SK-N-SH treated with all-trans-retinoic acid at 6 μM for 48 hours (cell line): ENCODE measurements at places on chromosomes 2 and 18.

DNA sequence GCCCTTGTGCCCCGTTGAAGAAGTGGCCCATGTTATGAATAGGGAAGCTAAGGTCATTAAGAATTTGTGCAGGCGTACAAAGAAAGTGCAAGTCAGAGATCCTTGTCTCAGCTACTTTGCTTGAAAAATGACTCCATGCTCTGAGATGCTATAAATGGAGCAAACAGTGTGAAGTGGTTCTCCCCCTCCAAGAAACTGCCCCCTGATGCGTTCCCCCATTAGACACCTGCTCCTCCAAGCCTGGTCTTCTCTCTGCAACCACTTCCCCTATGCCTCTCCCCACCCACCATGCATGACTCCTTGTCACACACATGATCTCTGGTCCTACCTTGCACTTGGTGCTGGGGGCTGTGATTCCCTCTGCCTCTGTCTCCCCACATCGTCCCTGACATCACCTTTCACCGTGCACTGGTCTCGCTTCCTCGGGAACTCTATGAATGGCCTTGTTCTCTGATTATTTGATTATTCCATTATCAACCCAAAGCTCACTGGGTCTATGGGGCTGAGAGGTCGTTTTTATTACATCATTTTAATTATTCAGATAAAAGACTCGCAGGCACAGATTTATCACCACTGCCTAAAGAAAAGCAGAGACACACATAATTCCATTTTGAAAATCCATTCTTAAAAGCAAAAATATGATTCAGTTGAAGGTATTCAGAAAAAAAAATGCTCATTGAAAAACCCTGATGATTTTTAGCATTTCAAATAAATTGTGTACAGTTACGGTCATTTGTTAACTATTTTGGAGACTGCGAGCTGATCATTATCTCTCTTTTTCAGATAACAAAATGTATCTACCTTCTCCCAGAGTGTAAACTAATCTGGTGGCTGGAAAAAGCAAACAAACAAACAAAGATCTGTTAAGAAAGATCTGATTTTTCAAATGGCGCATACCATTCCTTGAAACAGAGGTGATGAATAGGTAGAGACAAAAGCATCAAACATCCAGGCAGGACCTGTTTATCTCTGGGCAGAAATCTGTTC, 294.9 kb downstream of the SOX11 start:
- no peak for ATAC-seq

GRCh38 chr2:168692132-168692744, 110.2 kb upstream of the NOSTRIN start:
- ATAC-seq, result no peak

DNA sequence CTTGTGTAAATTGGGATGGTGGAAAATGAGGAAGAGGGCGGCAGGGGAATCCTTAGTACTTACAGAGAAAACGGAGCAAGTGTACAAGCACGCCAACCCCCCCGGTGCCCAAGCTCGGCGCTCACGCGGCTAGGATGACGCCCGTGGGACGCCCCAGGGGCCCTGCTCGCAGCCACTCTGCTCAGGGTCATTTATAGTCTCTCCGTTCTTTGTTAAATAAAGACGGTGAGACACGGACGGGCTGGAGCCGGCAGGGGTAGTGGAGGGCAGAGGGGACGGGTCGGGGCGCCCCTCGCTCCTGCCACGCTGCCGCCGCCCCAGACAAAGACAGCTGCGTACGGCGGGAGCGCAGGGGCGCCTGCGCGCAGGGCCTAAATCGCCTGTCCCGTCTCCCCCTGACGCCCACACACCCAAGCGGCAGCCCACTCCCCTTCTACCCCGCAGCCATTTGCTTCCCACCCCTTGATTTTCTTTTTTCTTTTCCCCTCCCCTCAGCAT, 37.8 kb downstream of the PCBP1 start:
- ATAC-seq, result peak; percentile 71

- no peak for ATAC-seq
Observed at GRCh38 chr18:25112821-25113434, 239.0 kb downstream of the ZNF521 start.

- no peak for ATAC-seq
Observed at GRCh38 chr2:43214253-43214652, 12.2 kb downstream of the ZFP36L2 start.
